MV-4-11 (cell line): ENCODE measurements at places on chromosomes 1 and 21.

- no peak for DNase-seq
Measured at GRCh38 chr1:169196581-169196980, 90.1 kb downstream of the ATP1B1 start.

DNA sequence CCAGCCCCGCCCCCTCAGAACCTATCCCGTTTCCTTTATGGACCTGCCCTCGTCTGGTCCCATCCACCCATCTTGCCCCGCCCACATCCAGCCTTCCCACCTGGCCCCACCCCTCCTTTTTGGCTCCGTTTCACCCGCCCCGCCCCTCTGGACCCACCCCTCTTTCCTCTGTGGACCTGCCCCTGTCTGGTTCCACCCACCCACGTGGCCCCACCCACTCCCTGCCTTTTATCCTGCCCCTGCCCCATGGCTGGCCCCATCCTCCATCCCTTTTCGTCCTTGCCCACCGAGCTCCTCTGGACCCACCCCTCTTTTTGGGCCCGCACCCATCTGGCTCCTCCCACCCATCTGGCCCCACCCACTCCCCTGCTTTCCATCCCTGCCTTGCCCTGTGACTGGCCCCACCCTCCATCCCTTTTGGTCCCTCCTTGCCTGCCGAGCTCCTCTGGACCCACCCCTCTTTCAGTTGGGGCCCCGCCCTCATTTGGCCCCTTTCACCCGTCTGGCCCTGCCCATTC, 177.3 kb downstream of the CAMTA1 start:
- DNase-seq, result peak; percentile 89

DNA sequence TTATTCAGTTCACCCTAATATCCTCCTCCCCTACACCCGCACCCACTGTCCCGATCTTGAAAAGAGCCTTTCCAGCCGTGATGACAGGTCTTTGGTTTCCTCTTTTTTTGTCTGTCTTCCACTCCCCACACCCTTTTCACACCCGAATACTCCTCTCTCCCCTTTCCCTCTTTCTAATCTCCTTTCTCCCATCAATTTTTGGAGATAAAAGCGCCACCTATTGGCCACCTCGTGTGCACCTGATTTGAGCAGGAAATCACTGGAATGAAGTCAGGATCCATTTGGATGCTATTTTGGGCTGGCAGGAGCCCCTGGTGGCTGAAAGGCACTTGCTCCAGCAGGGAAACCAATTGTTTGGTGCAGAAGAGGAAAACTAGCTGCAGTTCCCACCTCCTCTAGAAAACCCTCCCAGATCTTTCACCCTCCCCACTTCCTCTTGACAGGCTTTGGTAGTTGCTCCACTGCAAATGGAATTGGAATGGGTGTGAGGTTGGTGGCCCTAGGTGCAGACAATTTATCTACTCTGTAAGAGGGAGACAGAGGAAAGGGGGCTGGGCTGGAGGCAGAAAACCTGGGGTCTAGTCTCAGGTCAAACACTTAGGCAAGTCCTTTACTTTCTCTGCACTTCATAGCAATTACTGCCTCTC, 8.4 kb downstream of the FOXE3 start:
- DNase-seq, result peak; percentile 13

DNA sequence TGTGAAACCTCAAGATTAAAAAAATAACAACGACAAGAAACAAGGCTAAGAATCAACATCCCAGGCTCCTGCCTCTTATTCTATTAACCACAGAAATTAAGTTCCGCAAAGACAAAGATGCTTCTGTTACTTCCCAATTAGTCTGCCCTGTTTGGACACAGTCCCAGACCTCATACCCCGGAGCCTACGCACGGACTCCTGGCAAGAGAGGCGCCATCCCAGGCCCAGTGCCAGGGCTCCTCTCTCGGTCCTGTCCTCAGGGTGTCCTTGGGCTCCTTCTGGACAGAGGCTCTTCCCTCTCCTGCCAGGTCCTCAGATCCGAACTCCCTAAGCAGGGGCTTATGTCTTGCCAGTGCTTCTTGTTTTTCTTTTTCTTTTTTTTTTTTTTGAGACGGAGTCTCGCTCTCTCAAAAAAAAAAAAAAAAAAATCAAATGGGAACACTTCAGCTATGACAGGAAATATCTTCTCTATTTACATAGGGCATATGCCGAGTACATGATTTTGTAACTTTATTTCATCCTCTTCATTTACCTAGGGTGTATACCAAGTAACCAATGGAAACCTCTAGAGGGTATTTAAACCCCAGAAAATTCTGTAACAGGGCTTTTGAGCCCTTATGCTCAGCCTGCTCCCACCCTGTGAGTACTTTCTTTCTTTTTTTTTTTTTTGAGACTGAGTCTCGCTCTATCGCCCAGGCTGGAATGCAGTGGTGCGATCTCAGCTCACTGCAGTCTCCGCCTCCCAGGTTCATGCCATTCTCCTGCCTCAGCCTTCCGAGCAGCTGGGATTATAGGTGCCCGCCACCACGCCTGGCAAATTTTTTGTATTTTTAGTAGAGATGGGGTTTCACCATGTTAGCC, 11.7 kb upstream of the ENO1 start:
- peak; percentile 28 for DNase-seq

DNA sequence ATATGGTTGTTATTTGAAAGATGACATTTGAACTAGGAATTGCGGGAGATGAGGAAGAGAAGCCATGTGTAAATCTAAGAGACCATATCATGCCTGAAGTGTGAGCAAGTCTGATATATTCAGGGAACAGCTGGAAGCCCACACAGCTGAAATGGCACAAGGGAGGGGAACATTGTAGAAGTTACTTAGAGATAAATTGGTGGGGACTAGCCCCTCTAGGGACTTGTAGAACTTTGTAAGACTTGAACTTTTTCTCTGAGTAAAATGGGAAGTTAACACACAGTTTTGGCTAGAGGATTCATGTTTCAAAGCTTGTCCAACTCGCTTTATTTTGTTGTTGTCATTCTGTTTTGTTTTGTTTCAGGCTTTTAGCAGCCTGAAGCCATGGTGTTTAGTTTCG, 216.4 kb downstream of the FMN2 start:
- no peak for DNase-seq
